ENCODE measurements at places on chromosomes 11 and 22.

DNA sequence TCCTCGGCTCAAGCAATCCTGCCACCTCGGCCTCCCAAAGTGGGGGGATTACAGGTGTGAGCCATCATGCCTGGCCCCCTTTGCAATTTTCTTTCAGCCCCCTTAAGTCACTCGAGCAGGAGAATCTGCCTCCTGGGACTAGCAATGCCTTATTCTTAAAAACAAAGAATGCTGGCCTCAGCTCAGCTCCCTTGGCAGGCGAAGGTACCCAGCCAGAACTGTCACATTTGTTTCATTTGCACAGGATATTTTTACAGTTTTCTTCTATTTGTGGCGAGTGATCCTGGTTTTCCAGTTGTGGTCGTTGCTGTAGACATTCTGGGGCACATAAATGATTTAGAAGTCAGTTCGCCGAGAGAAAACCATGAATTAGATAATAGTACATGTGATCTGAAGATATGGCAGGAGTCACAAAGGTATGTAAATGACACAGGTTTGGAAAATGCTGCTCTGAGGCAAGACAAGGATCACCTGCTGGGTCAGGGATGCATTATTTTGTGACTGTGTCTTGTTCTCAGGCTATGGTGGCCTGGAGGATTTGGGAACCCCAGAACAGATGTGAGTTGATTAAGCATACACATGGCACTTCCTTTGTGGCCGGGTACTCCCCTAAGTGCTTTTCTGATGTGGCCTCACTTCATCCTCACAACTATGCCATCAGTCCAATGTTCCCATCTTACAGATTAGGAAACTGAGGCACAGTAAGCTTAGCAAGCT is 51.2 kb upstream of the SLC22A12 start:
- no peak for DNase-seq

DNA sequence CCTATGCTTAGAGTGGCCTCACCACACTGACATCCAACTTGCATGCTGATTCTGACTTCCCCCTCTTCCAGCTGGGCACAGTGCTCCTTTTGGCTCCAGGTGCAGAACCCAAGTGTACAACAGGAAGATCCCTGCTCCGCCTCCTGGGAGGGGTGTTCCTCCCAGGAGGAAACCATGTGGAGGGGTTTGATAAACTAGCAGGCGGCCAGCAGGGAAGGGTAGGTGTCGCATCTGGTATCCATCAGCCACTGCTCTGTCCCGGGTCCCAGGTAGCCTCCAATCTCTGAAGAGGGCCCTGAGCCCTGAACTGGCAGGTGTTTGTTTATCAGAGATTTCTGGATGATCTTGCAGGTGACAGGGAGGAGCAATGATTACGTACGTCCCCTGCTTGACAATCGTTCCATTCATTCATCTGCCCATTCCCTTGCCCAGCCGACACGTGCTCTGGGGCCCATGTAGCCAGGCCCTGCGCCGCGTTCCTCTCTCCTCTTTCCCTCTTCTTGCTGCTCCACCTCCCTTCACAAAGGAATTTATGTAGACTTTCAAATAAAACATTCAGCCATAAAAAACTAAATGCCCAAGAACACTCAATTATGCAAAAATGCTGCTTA is 41.2 kb upstream of the MICAL2 start:
- no peak for DNase-seq

- no peak for DNase-seq
Observed at GRCh38 chr11:70580036-70580805, 181.9 kb downstream of the CTTN start.

GRCh38 chr22:39898997-39899396 is 1.9 kb upstream of the GRAP2 start:
- no peak for DNase-seq

DNA sequence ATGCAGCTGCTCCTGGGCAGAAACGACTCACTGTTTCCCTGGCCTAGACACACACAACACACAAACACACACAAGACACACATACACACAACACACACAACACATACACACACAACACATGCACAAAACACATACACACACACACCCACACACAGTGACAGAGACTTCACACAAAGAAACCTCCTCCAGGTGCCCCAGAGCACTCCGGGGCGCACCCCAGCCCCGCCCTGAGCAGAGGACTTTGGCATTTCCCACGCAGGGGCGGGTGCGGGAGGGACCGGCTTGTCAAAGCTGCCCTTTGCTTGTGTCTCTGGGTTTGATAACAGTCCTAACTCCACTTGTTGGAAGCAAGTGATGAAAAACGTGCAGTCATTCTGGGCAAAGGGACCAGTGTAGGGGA is 6.5 kb downstream of the APOBEC3A start:
- DNase-seq: no peak

Measured in stimulated activated CD8-positive, alpha-beta memory T cell treated with anti-CD3 and anti-CD28 coated beads, Interleukin-7, amount 100 ng/mL, for 1 hour (primary cell).